Kidney (tissue), 22 donors: ENCODE measurements at places on chromosomes 5 and 9. TPM values are rescaled to one million over a fixed set of nuclear protein-coding genes. Genes with fewer than 3 reads are reported as not detected.

DNA sequence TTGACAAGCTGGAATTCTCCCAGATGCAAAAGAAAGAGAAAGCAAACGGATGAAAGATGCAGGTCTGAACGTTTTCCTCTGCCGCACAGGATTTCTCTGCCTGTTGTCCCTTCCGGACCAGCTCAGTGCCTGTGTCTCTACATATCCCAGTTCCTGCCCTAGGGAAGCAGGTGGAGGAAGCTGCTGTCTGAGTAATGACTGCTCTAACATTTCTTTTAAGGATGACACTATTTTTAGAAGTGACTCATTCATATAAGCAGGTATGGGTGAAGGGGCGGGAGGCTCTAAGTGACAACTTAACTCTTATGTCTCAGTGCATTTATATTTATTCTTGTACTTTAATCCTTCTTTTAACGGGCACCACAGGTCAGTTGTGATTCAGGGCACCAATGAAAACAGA, 128.8 kb downstream of the SLC24A2 start:
- DNase-seq = peak; percentile 4

DNA sequence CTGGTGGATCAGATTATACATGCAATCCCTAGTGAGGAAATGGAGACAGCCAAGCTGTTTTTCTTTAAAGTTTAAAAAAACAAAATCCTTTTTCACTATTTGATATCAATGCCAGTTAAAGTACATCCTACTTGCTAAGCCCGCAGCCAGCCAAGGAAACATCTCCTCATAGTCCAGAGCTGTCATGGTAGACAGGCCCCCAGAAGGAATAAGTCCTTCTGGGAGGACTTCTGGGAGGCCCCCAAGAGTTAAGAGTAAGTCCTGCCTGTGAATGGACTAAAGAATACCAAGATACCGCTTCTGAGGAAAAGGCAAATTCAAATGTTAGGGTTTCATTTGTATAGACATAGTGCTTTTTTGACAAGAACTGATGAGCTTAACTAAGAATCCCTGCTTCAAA, 38.3 kb downstream of the MOCS2 start:
- no peak for DNase-seq

GRCh38 chr5:147509710-147510651, at the start of gene DPYSL3:
TSS of gene DPYSL3 (minus strand) at chr5:147510068. CDS start at chr5:147509858, 210 bp downstream.
- peak; percentile 76 for DNase-seq

DNA sequence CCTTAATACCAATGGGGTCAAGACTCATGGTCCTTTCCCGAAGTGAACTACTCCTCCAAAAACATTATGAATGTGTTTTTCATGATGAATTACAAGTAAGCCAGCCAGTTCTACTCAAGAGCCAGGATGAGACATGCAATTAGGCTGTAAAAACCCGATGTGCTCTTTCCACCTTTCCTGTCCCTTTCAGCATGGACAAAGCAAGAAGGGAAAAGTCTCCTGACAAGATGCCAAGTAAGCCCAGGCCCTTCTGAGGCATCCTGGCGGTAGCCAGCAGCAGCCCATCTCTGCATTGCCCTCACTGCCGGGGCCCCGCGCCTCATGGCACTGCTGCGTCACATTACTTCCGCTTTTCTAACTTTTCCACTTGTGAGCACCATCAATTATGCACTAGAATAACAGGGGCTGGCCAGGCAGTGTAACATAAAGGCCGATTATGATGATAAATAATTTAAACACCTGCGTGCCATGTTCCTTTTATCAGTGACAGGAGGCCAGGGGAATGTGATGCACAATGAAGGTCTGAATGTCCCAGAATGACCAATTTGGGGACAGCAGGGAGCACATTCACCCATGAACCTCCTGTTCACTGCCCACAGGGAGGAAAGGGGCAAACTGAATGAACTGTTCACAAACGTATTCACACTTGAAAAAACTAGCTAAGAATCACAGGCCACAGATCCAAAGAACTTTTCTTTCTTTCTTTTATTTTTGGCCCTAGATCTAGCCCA, 37.4 kb downstream of the EFNA5 start:
- DNase-seq = no peak

- no peak for DNase-seq
Observed at GRCh38 chr5:148697180-148697808, 43.0 kb upstream of the HTR4 start.

- DNase-seq = no peak
Observed at GRCh38 chr5:893711-894110, 1.0 kb downstream of the TRIP13 start.

DNA sequence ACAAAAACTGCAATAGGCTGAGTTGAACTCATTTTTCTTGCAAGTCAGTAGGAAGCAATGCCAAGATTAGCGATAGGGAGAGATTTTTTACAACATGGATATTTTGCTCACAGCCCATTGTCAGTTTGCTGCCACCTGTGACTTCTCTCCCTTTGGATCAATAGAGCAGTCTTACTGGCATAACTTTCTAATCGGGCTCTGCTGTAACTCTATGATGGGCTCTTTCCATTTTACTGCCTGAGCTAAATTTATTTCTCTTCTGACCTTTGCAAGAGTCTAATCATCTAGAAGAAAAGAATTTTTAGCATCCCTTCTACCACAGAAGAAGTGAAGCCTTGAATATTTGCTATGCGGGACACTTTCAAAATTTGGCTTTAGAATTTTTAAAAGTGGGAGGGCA, 53.6 kb upstream of the SGCD start:
- no peak for DNase-seq

DNA sequence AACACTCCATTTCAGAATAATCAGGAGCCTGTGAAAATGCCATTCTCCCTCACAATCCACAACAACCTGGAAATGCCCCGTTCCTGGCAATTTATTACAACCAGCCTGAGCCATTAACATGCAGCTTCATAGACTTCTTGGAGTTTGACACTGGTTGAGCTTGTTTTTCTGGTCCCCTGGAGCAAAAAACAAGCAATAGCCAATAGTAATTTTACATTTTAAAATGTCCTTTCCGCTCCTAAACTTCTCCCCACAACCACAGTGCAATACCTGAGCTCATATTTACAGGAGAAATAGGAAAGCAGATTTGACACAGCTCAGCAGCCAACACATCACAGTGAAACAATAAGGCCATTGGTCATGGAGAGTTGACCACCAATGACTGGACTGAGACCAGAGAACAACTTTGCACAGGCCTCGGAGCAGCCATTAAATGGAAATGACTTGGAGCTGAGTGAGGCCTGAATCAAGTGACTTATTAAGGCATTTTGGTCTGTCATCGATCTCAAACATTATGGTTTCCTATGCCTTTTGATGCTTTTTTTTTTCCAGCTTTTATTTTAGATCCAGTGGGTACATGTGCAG, 73.0 kb downstream of the ENC1 start:
- DNase-seq = no peak

GRCh38 chr5:93163010-93163663, 417.9 kb downstream of the NR2F1-AS1 start:
- no peak for DNase-seq

Gene C1QTNF2
- 2.8 TPM for total RNA-seq

Gene NME5
- total RNA-seq = 20.6 TPM

Gene CSF1R
- total RNA-seq = 55.8 TPM
